ENCODE measurements at places on chromosomes 5 and 9.

GRCh38 chr9:125446561-125447094 lies 185.0 kb downstream of the GAPVD1 start:
- DNase-seq = no peak

GRCh38 chr9:128523199-128523925 lies 18.8 kb downstream of the GLE1 start:
- no peak for DNase-seq

DNA sequence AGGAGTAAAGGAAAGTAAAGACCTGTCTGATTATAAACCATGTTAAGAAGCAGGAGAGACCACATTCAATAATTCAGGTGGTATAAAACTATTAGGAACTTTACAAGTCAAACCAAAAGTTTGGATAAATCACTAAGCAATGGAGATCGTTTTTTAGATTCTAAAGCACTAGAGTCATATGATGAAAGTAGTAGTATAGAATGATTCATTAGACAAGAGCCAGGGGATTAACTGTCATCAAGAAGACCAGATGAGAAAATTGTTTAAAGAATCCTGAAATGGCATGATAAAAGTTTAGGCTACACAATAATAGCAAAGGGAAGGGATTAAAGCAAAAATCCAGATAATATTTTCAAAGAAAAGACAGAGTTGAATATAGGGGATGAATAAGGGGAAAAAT lies 12.9 kb upstream of the CARNMT1 start:
- DNase-seq = no peak

DNA sequence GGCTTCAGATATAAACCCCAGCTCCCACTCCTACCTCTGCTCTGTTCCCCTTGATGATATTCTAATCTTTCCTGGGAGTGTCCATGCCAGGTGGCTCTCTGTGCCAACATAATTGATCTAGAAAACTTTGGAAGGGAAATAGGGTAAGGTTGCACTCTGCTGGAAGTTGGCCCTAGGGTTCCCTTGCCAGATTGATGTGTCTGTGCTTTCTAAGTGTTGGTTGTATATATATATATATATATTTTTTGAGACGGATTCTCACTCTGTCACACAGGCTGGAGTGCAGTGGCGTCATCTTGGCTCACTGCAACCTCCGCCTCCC lies 23.6 kb downstream of the ACTL7B start:
- DNase-seq = no peak

GRCh38 chr5:103511554-103511885 lies 51.1 kb downstream of the NUDT12 start:
- no peak for DNase-seq

GRCh38 chr5:126263591-126264184 lies 159.5 kb upstream of the GRAMD2B start:
- DNase-seq = no peak

GRCh38 chr9:111904026-111904425 lies 7.4 kb downstream of the UGCG start:
- DNase-seq = no peak

- no peak for DNase-seq
These were observed 22.3 kb downstream of the RIC1 start for GRCh38 chr9:5651246-5651645.

- DNase-seq = no peak
These were observed 403.7 kb upstream of the DAP start for GRCh38 chr5:11164531-11165294.

GRCh38 chr5:57828221-57828620 lies 345.6 kb upstream of the ACTBL2 start:
- no peak for DNase-seq

DNA sequence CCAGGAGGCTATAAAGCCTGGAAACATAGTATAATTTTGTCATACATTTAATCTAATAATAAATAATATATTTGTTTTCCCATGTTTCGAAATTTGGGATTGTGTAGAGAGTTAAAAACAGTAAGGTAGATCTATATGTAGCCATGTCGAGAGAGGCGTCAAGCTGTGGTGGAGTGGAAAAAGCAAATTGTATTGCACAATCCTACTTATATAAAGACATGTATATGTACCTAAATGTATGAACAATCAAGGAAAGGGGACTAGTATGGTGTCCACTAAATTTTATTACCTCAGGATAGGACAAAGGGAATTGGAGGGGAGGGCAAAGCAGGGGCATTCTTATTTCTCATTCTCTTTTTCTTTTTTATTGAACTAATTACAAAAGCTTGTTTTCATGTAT lies 52.0 kb downstream of the GLRA1 start:
- DNase-seq = no peak

DNA sequence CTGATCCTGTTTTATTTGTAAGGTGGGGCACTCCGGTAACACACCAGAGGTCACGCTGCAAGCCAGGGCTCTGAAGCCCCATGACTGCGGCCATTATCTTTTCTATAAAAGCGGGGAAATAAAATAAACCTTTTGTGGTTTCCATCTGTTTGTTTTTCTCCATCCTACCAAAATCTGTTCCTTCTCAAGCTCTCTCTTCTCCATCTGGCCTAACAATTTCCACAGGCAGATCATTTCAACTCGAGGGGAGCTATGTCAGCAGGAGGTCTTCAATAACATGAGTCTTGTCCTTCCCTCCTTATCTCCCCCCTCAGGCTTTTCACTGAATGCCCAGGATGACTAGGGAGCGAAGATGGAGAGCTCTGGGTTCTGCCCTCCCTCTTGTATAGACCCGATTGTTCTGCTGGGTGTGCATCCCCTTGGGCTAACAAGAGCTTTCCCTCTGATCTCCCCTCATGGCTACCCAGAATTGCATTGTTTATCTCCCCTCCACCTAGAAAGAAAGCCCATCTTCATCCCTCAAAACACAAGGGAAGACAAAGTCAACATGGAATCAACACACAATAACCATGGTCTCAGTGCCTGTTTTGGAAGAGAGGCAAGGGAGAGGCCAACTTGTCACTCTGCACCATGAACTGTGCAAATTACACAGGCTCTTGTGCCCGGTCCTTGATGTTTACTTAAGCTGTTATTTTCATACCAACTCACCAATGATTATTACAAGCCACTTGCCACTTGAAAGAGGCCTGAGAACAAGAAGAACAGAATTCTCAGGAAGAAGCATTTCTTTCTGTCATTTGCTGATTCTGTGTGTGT lies 187.8 kb downstream of the FANCC start:
- no peak for DNase-seq

DNA sequence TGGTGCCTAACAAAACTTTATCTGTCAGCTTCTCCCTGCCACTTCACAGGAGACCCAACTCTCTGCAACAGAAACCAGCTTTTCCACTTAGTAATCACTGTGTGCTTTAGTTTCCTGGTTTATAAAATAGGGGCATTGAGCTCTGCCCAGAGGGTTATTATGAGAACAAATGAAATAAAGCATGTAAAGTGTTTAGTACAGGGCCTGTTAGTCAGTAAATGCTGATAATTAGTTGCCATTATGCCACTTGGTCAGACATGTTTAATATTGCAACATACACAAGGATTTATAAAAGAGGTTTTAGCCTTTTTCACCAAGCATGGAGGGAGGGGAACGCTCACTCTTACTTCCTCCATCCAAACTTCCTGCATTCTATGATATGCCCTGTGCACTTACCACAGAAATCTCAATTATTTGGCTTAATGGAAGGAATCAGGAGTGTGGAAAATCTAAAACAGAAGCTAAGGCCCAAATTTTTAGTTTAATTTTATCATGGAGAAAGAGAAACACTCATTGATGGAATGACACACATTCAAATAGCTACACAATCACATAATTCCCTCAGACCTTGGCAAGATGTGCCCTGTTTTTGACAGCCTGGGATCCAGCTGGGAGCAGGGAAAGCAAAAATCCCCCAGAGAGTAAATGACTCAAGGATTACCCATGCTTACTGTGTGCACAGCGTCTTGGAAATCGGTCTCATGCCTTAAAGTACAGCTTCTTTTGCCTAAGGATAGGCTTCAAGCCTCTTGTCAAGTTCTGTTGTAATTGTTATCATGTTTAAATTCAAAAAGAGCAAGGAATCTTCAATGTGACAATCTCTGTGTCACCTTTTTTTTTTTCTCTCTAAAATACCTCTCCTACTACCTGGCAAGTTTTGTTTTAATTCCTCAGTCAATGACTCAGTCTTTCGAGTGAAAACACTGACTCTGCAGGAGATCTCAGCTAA lies 34.0 kb downstream of the ZNF474 start:
- no peak for DNase-seq

GRCh38 chr5:168374532-168374931 lies 83.1 kb downstream of the WWC1 start:
- DNase-seq = no peak

GRCh38 chr5:91049800-91050199 lies 333.3 kb downstream of the ARRDC3 start:
- DNase-seq = no peak

DNA sequence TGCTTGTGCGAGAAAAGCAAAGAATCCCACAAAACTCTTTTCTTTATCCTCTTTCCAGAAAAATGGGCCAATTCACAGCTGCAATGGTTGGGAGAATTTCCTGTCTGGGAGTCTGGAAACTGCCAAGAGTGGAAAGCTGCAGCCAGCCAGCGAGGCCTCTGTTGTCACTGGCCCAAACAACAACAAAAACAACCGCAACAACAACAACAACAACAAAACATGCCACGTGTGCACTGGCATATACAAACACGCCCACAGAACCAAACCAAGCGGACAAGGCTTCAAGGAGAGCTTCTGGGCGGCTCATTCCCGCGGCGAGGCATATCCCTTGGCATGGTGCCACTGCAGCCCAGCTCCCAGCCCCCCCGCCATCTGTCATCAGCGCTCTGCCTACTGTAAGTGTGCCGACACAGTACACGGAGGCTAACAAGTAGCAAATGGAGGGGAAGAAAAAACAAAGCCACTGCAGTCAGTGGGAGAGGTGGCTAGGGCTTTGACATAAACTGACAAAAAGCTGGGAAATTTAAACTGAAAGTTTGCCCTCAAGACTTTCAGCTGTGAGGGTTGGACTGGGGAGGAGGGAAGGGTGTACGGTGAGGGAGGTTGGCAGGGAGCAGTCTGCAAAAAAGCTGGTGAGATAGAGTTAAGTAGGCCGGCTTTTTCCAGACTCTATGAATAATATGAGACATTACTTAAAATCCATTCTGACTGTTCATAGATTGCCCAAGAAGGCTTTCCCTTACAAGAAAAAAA lies 165.0 kb upstream of the ZNF462 start:
- no peak for DNase-seq

- no peak for DNase-seq
These were observed 581.4 kb upstream of the PTPRD start for GRCh38 chr9:11194246-11194645.

DNA sequence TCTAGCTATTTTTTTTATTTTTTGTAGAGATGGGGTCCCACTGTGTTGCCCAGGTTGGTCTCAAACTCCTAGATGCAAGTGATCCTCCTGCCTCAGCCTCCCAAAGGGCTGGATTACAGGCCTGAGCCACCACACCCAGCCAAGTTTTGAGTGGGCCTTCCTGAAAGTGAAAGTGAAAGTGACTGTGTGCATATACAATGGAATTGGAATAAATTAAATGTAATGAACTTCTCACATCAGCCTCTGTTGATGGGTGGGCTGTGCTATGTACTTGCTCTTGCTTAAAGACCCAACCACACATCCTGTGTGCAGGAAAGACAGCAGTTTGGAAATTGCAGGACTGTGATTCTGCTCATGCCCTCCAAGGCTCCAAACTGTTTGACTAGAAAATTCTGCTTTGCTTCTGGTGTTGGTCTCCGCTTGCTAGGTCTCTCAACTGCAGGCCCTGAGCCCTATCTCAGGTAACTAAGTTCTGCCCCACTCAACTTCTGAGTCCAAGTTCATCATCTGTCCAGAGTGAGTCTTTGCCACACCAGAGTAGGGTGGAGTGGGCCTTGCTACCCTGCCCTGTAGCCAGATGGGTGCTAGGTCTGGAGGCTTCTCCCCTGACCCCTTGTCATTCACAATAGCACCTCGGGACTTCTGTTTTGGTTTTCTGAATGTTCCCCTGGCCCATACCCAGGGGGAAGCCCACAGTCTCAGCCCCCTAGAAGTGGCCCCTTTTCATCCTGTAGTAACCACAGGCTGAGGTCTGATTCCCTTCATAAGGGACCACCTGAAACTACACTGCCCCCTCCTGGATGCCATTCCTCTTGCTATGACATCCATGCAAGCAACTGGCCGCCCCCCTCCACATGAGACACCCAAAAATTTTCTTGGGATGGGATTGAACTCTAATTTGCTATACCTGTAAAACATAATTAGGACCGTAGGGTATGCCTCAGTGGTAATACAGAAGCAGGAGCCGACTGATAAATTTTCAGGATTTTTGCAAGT lies 36.5 kb upstream of the RAD23B start:
- DNase-seq = peak; percentile 30

GRCh38 chr5:176652136-176652535 lies 4.9 kb downstream of the TSPAN17 start:
- DNase-seq = no peak

DNA sequence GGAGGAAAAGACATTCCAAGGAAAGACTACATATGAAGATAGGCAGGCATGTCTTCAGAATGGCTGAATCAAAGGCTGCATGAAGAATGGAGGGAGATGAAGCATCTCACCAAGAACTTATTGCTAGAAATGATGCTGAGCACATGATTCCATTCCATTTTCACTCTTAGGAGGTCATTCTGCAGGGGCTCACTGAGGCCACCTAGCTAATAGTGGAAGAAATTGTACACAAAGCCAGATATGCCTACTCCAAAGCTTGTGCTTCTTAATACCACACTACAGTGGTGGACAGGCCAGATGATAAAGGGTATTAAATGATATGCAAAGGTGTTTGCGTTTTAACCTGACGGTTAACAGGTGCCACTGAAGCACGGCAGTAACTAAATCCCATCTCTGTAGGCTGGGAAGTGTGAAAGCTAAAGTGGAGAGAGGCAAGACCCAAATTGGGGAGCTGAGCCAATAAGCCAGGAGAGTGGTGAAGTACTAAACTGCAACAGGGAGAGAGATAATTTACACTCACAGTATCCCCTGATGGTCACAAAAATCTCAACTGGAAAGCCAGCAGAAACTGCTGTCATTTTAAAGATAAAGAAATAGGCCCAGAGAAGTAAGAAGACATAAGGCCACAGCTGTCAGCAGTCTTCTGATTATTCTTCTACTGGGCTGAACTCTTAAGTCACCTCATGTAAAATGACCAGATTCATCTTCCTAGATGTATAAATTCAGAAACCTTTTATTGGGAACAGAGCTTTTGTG lies 14.6 kb downstream of the NDUFA8 start:
- no peak for DNase-seq

DNA sequence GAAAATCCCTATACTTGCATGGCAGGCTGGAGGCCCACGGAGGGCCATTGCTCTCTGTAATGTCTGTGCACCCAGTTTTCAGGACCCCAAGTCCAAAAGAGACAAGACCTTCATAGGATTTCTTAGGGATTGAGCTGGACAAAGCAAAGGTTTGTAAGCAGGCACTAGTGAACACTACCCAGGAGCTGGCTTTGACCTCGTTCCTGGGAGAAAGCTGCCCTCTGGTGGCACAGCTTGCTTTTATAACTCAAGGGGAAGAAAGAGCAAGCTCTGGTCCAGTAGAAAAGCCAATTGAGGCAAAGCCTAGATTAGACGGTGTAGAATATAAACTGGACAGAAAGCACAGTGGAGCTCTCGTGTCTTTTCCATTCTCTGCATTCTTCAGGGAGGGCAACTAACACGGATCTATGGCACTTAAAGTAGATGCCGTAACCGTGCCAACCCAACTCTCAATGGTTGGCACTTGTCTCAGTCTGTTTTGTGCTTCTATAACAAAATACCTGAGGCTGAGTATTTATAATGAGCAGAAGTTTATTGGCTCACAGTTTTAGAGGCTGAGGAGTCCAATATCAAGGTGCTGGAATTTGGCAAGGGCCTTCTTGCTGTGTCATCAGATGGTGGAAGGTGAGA lies 7.9 kb downstream of the GABRP start:
- no peak for DNase-seq

All from NK-92 treated with Interleukin-12 subunit alpha and Interleukin-12 subunit beta, amount 100 ng/mL, for 24 hours (cell line).